Left lobe of liver (tissue), 2 donors: ENCODE measurements at places on chromosomes 7 and 10.

- DNase-seq = no peak
Measured at GRCh38 chr7:26011039-26011696, 140.8 kb upstream of the NFE2L3 start.

DNA sequence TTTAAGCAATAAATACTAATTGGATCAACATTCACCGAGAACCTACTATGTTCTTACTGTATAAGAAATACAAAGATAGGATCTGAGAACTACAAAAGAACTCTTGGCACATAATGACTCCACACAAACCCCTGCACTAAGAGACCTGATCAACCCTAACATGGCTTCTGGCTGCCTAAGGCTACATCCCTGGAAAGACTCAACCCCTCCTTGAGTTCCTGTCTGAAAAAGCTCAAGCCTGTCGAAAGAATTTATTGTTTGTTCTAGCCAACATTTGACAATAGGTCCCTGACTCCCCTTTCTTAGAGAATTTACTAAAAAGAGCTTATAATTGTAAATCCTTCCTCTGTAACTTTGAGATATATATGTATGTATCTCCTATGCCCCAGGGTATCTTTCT, 125.3 kb upstream of the SGCE start:
- DNase-seq = no peak

DNA sequence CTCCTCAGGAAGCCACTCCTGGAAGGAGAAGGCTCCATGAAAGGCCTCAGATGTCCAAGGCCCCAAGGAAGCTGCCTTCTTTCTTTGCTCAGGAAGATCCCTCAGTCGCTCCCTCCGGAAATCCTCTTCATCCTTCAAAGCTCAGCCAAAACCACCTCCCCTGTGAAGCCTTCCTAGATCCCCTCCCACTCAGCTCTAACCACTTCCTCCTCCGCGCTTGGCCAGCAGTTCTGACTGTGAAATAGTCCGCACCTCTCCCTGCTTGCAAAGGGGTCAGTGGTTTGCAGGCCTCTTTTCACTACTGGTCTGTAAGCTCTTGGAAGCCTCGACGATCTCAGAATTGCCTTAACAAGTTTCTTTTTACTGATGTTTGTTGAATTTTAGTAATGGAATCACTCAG, 23.9 kb downstream of the PYROXD2 start:
- DNase-seq = no peak

DNA sequence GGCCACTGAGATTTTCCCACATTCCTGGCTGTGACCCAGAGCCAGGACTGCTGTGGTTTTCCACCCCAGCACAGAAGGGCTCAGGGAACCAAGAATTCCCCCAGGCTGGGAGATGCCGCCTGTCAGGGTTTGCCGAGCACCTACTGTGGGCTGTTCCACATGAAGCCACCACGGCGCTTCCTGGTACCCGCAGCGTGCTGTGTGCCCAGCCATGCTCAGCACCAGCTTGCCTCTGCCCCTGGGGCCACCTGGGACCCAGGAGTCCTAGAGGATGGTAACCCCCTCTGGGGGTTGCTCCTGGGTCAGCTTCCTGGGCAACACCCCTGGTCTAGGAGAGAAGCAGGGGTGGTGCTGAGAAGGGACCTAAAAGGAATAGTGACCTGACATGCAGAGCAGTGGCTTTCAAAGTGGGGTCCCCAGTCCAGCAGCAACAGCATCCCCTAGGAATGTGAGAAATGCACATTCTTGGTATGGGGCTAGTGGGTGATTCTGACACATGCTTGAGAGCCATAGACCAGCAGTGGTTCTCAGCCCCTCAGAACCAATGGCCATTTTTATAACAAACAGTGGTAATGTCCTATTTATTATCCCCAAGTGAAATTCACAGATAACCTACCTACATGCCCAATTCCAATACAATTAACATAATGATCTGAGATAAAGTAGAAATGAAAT, 53.4 kb downstream of the TSPAN15 start:
- peak; percentile 23 for DNase-seq

DNA sequence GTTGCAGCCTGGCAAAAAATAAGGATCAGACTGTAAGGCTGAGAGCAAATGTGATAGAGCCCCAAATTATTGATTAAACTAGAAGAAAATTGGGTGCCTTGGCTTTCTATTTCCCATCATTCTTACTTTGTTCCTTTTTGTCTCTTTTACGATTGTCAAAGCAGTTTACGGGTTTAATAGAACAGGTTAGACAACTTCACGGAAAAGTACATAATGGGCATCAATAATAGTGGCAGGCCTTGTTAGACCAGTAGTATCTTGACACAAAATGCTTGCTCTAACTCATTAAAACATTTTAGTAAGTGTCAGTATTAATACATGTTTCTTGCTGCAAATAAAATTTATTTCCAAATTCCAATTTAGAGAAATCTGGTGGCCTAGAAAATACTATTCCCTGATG, 14.5 kb upstream of the GGCT start:
- DNase-seq = no peak

GRCh38 chr7:128934361-128935341, 3.1 kb upstream of the IRF5 start:
- DNase-seq = no peak

DNA sequence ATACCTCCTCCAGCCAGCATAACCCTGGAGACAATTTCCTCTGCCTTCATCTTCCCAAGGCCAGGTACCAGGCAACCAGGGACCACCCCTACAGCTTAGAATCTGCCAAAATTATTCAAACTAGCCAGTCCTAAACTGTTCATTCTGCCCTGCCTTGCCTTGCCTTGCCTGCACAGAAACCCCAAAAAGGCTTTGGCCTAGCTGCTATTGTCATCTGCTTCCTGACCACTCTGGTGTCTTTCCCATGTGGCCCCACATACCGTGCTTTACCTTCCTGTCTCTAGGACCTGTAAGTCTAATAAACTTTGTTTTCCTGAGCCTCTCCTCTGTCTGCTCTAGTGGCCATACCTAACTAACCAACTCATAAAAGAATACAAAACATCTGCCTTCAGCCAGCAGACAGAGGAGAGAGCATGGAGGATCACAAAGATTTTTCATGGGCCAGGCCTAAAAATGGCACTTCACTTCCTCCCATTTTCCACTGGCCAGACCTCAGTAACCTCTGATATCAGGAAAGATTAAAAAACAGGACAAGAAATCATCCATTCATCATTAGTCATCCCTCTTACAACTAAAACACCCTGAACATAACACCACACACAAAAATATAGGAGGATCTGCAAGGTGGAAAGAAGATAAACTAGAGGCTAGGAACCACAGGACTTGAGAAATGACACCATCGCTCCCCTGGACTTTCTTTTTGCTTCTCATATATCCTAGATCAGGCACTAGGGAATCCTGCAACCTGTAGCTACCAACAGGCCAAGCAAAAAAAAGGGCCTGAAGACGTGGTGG, 51.5 kb downstream of the IMMP2L start:
- no peak for DNase-seq

- DNase-seq = no peak
Measured at GRCh38 chr10:125999694-126000093, 103.3 kb downstream of the FANK1 start.

DNA sequence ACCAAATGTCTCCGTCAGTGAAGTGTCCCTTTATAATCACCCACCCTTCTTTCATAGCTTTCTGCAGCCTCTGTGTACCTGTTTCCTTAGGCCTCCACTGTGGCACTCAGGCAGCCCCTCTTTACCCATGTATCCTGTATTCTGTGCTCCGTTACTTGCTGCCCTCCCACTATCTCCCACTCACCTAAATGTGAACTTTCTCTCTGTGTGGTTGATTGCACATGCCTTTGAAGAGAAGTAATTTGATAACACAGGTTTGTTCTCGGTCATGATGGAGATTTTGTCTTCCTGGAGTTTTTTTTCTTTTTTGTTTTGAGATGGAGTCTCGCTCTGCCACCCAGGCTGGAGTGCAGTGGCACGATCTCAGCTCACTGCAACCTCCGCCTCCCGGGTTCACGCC, 61.5 kb downstream of the REEP3 start:
- no peak for DNase-seq

GRCh38 chr10:48744587-48744986, 59.9 kb downstream of the WDFY4 start:
- no peak for DNase-seq

- DNase-seq = no peak
Measured at GRCh38 chr10:77195101-77195500, 442.5 kb downstream of the KCNMA1 start.

DNA sequence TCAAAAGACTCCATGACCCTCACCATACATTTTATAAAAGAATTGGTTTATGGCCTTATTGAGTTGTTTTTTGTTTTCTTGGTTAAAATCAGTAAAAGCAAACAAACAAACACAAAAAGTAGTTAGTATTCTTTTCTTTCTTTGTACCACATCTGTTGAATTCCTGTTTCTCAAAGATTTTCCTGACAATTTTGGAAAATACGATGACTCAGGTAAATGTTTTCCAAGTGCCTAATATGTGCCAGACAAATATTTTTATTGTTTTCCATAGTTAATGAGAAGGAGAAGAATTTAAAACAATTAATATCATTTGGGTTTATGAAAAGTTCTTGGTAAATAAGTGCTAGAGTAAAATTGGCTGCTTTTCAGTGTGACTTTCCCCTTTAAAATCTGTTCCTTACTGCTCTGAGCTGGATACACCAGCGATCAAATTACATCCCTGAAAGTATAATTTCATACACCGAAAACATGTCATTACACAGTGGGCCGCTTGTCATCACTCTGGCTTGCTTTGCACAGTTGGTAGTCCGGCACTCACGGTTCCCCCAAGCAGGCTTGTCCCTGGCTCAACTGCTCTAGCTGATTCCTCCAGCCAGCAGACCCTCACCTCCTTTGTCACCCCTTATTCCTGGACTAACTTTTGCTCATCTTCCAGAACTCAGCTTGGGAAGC, 80.5 kb downstream of the TBXAS1 start:
- DNase-seq = no peak

- no peak for DNase-seq
Measured at GRCh38 chr10:5648494-5649457, 17.6 kb downstream of the ASB13 start.

- DNase-seq = peak; percentile 47
Measured at GRCh38 chr10:59905731-59906416, 482 bp downstream of the CCDC6 start.

DNA sequence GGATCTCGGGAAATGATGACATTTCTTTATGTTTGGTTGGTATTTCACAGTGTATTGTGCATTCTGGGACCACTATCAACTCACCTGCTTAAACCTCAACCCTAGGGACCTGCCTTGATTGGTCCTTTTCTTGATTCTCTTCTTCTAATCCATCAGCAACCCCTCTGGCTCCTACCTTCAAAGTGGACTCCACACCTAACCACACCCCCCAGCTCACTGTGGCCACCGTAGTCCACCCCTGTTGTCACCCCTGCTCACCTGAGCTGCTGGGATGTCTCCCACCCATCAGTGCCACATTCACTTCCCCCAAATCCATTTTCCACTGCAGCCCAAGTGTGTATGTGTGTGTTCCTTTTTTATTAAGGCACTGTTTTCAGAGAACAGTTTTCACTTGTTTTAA, 145.0 kb downstream of the PLPP4 start:
- no peak for DNase-seq

DNA sequence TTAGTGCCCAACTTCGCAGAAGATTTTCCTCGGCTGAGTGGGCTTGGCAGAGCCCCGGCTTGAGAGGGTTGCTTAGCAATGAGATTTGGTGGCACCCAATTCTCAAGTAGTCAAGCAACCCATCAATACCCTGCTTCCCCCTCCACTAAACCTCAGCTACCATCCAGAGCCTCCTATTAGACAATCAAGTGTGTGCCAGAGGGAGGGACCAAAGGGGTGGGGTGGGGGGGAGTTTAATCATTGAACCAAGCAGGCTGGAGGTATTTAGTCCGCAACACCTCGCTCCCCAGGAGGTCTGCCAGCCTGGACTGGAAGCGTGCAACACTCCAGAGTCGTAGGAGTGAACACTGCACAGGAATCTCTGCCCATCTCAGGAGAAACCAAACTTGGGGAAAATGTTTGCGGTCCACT, at the start of gene HKDC1:
HKDC1 (plus strand) TSS at position 292 of the 411 bp plus-strand sequence; CDS start at position 396, 104 bp downstream.
- DNase-seq = no peak

- no peak for DNase-seq
Measured at GRCh38 chr10:123151737-123152135, 2.5 kb upstream of the BUB3 start.

DNA sequence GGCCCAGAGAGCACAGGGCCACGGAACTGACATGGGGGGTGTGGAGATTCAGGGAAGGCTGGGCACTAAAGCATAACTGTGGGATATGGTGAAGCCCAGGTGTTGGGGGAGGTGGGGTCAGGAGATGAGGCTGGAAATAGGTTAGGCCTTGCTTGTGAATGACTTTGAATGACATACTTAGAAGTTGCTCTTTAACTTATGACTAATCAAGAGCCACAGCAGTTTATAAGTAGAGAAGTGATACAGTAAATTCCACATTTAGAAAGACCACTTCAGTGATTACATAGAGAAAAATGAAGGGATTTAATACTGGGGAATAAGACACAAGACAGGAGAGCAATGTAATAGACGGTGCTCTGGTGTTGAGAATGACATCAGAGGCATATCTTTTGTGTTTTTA, 120.8 kb upstream of the SEC61G start:
- DNase-seq = no peak

- no peak for DNase-seq
Measured at GRCh38 chr10:110600487-110601101, 33.1 kb downstream of the SMC3 start.

DNA sequence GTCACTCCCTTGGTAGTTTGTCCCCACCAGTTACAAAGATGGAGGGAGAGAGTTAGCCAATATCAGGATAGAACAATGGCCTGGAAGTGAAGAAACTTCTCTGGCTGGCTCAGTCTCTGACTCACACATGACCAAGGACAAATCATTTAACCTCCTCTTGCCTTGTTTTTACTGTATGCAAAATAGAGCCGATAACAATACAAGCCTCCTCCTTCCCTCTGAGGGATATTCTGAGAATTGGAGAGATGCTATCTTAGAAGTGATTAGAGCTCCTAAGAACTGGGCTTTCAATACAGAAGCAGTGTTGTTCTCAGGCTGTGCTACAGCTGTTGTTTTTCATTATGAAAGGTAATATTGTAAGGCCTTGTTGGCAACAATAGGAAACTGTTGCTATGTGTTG, 87.7 kb upstream of the EGR2 start:
- DNase-seq = no peak

DNA sequence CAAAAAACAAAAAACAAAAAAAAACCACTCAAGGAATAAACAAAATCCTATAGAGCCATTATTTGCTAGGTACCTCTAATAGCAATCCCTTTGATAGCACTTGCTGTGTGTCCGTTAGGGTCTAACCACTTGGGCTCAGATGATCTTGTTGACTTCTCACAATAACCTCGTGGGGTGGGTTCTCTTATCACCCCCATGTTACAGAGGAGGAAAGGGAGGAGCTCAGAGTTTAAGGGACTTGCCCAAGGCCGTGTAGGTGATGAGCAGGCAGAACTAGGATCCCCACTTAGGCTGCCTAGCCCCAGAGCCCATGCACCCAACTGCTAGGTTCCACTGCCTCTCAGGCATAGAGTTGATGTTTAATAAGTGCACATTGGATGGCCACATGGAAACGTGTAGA, 131.1 kb downstream of the CAMK1D start:
- no peak for DNase-seq
